NCI-H1436 (cell line): ENCODE measurements at places on chromosomes 6 and 20.

DNA sequence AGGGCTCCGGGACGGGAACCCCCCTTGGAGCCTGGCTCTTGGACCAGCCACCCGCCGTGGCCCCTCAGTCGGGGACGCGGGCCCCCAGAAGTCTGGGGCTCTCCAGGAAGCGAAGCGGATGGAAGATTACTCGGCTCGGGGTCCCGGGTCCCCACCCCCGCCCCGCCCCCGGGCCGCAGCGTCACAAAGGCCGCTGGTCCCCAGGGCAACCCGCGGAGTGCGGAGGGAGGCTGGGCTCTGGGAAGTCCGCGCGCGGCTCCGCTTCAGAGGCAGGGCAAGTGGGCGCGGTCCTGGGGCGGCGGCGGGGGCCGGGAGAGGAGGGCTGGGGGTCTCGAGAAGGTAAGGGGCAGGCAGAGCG, at the start of gene FNDC11:
TSS of gene FNDC11 (plus strand) at position 227 of the 358 bp plus-strand sequence. CDS start 1,505 bp downstream, outside the sequence.
- DNase-seq = peak; percentile 55

GRCh38 chr6:150616586-150616985, 16.9 kb downstream of the PLEKHG1 start:
- DNase-seq = no peak

DNA sequence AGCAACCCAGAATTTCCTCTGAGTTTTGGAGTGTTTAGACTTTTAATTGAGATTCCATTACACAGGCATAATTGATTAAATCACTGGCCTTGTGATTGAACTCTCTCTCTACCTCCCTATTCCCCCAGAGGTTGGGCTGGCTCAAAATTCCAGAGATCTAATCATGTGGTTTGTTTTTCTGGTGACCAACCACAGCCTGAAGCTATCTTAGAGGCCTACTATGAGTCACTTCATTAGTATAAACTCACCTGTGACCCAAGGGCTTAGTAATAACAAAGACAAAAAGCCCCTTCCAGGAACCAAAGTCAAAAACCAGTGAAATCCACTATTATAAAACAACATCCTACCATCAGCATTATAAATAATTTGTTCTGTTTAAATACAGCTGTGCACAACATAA, 992.5 kb upstream of the CITED2 start:
- DNase-seq = no peak

DNA sequence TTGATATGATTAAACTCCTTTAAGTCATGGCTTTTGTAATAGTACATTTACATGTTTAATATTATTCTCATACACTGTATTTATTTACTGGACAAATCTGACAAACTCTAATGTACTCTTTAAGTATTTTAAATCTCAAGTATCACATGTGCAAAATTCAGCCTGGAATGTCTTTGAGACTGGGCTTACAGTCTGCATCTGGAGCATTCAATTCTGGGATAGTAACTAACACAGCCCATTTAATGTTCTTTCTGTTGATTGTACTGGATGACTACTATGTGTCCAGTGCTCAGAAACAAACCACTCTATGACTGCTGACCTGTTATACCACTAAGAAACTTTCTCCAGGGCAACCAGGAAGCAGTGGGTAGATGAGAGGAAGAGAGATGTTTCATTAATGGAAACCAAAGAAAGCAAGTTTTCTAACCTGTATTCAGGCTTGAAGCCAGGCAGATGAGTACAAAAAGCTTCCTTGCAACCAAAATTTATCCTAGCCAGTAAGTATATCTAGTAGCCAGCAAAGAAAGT, 26.8 kb downstream of the FBXL4 start:
- no peak for DNase-seq

- no peak for DNase-seq
Observed at GRCh38 chr6:11208267-11208666, 24.2 kb downstream of the NEDD9 start.

- DNase-seq = no peak
Observed at GRCh38 chr6:15901141-15902115, 227.5 kb upstream of the MYLIP start.

- DNase-seq = no peak
Observed at GRCh38 chr6:4342407-4343137, 207.2 kb upstream of the ECI2 start.

DNA sequence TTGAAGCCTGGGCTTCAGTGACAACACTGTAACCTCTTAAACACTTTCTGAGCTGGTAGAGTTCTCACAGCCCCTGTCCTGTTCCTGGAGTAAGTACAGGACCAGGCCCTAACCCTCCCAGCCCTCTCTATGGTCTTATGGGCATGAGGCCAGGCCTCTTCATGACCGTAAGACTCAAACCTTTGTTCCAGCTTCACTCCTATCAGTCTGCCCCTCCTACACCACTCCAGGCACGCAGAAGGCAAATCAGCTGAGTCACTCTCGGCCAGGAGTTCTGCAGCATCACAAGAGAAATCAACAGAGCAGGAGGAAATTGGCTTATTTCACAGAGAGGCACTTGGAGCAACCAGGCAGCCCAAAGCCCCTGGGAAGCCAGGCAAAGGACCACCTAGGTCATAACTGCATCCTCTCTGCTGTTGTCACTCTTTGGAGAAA, 25.3 kb upstream of the CHD6 start:
- peak; percentile 83 for DNase-seq

DNA sequence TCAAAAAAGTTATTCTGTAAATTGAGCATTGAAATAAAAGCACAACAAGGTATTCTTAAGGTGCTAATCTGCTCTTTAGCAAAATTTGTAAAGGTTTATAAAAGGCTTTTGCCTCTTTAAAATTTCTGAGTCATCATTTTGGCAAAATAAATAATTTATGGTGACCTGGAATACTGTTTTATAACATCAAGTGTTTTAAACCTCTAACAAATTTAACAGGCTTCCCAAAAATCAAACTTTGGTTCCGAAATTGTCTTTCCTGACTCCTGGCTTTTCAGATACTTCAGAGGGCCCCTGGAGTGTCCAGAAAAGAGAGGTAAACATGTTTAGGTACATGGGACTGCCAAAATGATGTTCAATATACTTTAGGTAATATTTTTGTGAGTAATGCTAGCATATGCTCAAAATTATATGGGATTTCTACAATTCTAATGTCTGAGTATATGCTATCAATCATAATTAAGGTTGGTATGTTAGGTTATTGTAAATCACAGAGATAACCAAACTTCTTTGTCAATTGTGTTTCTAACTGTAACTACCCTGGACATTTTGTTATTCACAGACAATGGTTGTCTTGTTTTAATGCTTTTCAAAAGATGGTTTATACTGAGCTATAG, 160.3 kb upstream of the OLIG3 start:
- no peak for DNase-seq

GRCh38 chr6:137313928-137314855, 95.0 kb upstream of the IFNGR1 start:
- DNase-seq = peak; percentile 60

DNA sequence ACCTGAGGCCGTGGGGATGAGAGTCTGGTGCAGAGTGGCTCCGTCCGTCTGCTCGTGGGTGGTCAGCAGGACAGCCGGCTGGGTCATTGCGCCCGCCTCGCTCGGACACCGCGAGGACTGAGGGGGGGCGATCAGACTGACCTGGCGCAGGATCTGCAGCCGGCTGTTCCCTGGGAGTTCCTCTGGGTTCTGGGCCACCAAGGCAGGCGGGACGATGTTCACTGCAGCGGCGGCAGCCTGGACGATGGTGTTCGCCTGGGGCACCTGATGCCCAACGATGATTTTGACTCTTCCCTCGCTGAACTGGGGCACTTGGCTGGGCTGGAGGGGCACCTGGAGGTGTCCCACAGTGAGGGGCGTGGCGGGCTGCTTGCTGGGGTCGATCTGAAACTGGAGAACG, 39.2 kb downstream of the ZFP64 start:
- no peak for DNase-seq

DNA sequence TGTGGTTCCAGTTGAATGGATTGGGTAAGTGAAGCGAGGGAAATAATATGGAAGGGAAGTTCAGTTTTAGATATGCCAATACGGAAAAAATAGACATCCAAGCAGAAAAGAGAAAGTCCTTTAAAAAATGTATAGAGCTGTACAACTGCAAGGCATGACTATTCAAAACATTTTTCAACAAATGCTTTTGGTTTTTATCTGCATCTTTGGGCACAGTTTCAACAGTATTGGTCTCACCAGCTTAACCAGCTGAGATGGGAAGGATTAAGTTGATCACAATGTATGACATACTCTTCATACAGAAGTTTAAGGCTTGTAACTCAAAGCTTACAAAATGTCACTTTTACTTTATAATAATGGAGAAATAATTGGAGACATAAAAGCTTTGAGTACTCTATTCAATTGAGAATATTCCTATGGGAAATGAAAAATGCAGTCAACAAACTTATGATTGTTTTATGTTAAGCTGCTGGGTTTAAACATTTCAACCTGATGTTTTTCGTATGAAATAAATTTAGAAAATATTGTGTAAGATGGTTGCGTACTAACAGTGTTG, 16.3 kb upstream of the UTRN start:
- no peak for DNase-seq
